ENCODE measurements at places on chromosomes 4 and X. TPM values are rescaled to one million over a fixed set of nuclear protein-coding genes. Genes with fewer than 3 reads are reported as not detected.

The NAP1L2 gene
- total RNA-seq, result 3.3 TPM

The GLOD5 gene
- total RNA-seq, result not detected

The SPOCK3 gene
- total RNA-seq, result not detected

The TASL gene
- total RNA-seq, result 2.8 TPM

The RAB40A gene
- total RNA-seq, result 4.2 TPM

The CXCL11 gene
- not detected for total RNA-seq

The PF4V1 gene
- total RNA-seq, result not detected
